Pancreas (tissue), 10 donors: ENCODE measurements at places on chromosomes 7 and 10.

GRCh38 chr10:54958844-54959243, 157.8 kb upstream of the PCDH15 start:
- no peak for DNase-seq

GRCh38 chr7:1586827-1587705, 17.2 kb upstream of the PSMG3 start:
- DNase-seq = peak; percentile 58

GRCh38 chr10:33863352-33863751, 528.9 kb upstream of the NRP1 start:
- DNase-seq = no peak

GRCh38 chr7:87511510-87511909, 36.0 kb upstream of the ABCB4 start:
- no peak for DNase-seq

DNA sequence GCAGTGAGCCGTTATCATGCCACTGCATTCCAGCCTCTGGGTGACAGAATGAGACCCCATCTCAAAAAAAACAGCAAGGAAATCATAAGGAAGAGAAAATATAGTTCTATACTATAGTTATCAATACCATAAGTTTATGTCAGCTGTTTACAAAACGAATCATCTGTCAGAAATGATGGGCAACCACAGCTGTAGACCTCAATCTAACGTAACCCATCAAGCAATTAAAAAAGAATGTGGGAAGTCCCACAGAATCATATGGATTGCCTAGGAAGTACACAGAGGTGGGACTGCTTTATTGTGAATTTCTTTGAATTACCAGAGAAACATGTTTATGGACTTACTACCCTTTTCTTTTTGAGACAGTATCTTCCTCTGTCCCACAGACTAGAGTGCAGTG, 6.9 kb downstream of the NRBF2 start:
- DNase-seq = no peak

DNA sequence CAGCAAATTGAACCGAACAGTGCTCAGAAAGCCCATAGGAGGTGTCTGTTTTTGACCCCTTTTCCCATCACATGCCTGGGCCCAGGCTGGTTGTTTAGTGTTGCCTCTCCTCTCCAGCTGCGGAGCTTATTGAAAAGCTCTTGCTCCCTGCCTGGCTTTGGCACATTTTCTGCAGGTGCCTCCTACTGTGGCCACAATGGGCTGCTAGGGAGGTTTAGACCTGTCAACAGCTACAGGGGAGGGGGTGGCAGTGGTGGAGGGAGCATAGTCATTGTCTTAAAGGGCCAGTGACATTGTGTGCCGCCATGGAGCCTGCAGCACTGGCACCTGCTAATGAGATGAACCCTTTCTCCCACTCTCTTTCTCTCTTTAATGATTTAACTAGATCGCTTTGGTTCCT, 13.2 kb upstream of the ENO4 start:
- DNase-seq = no peak

DNA sequence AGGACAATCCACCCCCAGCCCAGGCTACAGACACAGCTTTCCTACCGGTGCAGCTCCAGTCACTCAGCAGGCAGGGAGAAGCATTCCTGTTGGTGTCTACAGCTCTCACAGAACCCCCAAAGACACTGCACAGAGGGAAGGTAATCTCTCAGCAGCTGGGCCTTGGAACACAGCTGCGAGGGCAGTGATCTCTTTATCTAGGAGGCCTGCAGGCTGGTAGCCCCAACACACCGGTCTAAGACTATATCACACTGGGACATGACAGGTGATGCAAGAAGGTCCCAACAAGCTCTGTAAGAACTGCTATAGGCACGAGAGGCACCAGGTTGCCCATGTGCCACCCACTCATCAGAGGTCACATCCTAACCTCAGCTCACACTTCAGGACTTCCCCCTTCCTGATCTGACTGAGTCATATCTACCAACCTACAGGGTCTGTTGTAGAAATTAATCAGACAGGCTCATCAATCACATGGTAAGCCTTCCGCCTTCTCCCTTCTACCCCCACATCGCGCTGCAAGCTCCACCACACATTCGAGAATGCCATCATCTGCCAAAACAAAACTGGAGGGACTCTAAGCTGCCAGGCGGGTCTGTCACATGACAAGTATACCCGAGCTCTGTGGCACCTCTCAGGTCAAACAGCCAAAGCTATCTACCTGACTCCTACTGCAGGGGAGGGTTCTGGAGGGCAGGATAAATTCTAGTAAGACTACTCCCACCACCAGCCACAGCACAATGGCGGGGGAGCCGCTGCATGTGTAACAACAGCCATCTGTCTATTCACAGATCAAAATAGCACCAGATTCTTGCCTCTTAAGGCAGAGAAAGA, 26.1 kb downstream of the FAM53B start:
- no peak for DNase-seq

DNA sequence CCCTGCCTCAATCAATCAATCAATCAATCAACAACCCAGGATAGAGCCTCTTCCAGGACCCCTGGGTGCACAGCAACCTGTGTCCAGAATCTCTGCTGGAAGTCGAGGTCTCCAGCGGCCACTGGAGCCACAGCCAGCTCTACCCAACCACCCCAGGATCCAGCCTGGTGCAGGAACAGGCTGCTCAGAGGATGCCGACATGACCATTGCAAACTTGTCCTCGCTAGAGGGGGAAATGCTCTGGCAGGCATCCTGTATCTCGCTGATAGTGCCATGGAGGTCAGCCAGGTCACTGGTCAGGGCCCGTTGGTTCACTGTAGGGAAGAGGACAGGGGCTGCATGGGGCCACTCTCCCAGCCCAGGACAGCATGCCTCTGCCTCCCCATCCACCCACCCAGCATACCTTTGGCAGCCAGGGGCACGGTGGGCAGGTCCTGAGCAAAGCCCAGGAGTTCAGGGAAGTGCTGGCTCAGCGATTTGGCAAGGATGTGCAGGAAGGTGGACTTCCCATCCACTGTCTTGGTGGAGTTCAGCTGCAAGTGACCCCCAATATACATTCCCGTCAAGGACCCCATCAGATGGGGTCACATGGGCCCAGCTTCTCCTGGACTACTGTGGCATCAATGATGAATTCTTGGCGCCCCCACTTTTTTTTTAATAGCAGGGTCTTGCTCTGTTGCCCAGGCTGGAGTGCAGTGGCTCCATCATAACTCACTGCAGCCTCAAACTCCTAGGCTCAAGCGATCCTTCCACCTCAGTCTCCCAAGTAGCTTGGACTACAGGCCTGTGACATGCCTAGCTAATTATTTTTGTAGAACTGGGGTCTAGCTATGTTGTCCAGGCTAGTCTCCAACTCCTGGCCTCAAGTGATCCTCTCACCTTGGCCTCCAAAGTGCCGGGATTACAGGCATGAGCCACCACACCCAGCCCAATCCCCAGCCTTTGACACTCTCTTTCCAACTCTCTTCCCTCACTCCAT, 49.4 kb downstream of the GRID2IP start:
- DNase-seq = no peak
